Hindlimb muscle (tissue), 1 donor: ENCODE measurements at places on chromosomes 2 and 18.
A peak's percentile ranks its signal among the peaks of the same experiment; 100 is the strongest.

DNA sequence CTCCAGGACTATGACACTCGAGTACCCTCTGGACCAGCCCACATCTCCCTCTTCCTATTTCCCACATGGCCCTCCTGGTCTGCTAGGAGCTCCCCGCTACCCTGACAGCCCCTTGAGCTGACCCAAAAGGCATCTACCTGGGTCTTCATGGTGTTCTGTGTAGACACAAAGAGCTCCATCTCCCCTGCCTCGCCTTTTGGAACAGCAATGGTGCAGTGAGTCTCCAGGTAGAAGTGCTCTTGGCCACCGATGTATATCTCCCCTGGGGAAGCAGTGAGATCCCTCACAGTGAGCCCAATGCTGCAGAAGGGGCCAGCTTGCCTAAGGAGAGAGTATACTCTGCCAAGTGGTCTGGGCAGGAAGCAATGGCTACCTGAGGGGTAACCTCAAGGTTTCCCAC lies 47.8 kb downstream of the XDH start:
- DNase-seq = no peak

- no peak for DNase-seq
Observed at GRCh38 chr2:25201265-25201664, 32.9 kb upstream of the POMC start.

- no peak for DNase-seq
Observed at GRCh38 chr2:137000811-137001210, 235.5 kb downstream of the THSD7B start.

- DNase-seq = no peak
Observed at GRCh38 chr2:218266316-218266979, 3.5 kb downstream of the AAMP start.

GRCh38 chr2:66445076-66445924 lies 10.4 kb downstream of the MEIS1 start:
- no peak for DNase-seq

- DNase-seq = no peak
Observed at GRCh38 chr2:12163866-12164265, 417.4 kb downstream of the LPIN1 start.

DNA sequence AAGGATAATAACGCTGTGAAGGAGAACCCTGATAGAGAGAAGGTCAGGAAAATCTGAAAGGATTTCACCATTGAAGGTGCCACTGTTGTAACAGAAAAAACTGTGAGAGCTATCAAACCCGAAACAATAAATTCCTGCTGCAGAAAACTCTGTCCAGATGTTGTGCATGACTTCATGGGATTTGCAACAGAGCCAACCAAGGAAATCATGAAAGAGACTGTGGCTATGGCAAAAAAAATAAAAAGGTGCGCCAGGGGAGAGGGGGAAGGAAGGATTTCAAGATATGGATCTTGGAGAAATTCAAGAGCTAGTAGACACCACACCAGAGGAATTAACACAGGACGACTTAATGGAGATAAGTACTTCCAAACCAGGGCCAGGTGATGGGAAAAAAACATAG lies 88.0 kb downstream of the LDLRAD4 start:
- no peak for DNase-seq

DNA sequence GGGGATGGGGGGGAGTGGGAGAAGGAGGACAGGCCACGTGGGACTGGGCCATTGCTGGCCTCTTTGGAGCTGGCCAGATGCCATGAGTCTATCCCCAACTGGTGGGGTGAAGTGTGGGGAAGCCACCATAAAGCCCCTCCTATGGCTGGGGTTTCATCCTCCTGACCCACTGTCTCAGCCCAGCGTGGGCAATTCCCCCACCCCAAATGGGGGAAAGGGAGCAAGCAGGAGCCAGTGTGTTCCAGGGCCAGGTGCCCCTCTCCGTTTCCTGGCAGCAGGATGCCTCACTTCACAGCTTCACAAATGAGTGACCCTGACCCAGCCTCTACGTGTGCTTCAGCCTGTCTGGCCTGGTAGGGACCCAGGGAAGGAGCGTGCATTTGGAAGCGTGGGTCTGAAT lies 474.7 kb upstream of the HS6ST1 start:
- DNase-seq = no peak

DNA sequence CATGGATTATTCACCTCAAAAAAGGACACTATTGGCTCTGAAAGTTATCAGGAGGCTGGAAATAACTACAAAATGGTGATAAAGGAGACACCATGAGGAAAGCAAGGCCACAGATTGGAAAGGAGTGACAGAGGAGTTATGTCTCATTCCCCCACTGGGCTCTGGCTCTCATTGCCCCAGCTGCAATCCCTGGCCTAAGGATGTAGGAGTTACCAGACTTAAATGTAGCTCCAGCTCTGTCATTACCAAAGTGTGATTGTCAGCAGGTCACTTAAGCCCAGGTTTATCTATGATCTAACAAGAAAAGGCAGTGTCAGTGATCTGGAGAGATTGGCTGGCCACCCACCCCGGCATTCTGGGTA lies 1228.2 kb upstream of the DDX18 start:
- DNase-seq = no peak

DNA sequence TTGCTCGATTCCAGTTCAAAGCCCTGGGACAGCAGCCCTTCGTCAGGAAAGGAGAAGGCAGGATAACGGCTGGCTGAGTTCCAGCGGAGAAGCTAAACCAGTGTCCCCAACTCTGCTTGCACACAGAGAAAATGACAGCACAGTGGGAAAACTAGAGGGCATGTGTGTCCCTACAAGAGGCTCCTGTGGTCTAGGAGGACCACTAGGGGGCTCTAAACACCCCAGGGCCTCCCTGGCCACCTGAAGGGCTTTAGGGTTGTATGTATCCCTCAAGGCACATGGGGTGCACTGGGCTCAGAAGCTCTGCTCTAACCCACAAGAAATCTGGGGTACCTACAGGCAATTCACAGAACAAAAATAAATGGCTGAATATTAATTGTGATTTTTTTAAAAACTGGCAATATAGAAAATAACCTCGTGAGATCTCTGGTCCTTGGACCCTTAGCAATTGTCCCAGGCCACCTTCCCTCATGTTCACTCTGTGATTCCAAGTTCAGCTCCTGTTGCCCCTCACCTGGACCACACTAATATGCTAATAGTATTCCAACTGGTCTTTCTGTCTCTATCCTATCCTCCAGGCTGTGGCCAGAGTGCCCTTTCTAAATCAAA lies 17.5 kb downstream of the STAT1 start:
- no peak for DNase-seq

DNA sequence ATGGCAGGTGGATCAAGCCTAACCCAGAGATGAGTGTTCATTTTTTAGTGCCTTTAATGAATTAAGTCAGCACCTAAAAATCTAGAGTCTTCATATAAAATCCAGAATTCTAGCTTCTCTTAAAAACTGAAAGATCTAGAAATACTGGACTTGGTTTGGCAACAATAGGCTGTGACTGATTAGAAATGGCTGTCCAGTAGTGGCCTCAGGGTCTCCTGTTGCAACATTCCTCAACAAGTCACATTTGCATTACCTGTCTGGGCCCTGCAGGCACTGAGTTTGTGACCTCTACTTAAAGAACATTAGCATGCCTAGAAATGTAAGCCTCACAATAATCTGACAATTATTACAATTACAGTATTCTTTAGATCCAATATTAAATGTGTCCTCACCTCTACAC lies 33.1 kb downstream of the MBD2 start:
- DNase-seq = no peak

- DNase-seq = no peak
Observed at GRCh38 chr2:159501743-159502142, 114.6 kb downstream of the BAZ2B start.

DNA sequence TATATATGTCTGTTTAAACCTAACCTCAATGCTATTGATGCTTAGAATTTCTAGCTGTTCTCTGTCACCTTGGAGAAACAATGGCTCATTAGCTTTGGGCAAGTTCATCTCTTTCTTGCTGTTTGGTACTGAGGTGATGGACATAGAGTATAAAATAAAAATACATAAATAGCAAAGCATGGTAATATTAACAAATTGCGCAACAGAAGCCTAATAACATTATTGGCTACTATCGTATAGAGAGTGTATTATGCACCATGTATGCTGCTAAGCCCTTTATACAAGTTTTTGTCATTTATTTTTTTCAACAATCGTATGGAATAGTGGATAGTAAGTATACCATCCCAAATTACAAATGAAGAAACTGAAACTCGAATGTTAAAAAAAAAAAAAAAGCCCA lies 100.1 kb downstream of the ICOS start:
- DNase-seq = no peak

DNA sequence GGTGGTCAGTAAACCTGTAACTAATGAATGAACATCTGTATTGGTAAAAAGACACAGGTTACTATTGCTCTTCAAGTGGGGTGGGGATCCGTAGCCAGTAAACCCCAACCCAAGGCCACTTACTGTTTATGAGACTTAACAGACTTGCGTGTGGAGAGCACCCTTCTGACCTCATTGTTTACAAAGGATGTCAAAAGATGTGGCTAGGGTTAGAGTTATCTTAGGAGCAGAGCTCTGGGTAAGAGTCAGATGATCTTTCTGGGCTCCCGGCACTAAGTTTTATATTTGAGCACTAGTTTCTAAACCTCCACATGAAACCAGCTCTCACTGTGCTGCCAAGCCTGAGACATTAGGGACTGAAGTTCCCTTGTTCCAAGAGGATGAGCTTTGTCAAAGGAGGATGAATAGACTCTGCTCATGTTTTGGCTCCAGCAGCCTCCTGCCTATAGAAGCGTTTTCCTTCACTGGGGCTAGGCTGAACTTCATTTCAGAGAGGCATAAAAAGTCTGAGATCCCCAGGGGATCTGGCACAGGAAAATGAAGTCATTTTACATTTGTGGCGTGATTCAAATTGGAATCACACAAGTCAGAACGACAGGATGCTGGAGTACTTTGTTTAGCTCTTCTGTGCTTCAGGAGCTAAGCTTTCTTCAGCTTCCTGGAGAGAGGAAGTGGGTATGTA lies 403.1 kb upstream of the TRIB2 start:
- DNase-seq = peak; percentile 51

GRCh38 chr2:171308280-171309054 lies 125.3 kb downstream of the METTL8 start:
- DNase-seq = no peak

DNA sequence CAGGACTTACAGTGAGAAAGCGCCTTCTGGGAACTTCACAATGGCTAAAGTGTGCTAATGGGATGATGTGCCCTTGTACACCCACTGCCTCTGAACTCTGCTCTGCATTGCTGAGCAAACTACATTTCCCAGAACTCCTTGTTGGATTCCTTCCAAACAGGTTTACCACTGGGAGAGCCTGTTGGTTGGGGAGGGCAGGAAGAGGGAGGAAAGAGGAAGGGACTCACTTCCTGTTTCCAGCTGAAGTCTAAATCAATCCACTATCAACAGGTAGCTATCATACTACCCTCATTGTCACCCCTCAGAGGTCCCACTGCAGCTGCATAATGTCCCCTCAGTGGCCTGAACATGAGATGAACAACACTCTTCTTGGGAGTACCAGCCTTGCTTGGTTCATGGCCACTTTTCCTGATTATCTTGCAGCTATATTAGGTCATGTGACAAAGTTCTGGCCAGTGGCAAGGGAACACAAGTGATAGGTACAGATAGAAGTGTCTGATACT lies 109.7 kb downstream of the MSH2 start:
- no peak for DNase-seq

DNA sequence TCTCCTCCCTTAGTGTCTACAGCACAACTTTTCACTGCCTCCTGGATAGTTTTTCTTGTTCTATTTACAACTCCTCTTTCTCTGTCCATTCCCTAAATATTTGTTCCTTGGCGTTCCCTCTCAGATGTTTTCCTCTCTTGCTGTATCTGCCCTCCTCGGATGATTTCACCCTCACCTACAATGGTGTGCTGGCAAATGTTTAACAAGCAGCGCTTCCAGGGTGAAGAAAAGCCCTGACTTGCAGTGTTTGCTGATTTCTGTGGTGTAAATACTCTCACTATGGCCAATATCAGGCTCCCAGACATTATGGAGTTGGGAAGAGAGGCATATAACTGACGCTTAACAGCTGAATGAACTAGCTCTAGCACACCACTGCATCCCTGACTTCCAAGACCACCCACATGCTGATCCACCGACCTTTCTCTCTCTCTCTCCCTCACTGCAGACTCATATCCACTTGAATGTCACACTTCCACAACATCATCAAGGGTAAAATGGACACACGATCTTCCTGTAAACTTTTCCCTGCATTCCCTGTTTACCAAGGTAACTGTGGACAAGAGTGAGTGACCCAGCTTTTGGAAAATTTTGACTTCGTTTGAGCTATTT lies 31.5 kb upstream of the SPTBN1 start:
- DNase-seq = no peak

GRCh38 chr2:39779341-39779851 lies 338 bp upstream of the THUMPD2 start:
- DNase-seq = no peak

GRCh38 chr2:10867692-10868420 lies 43.9 kb upstream of the KCNF1 start:
- no peak for DNase-seq
